Pancreas (tissue), 10 donors: ENCODE measurements at places on chromosomes 11 and 22. TPM values are rescaled to one million over a fixed set of nuclear protein-coding genes. Genes with fewer than 3 reads are reported as not detected.
A peak's percentile ranks its signal among the peaks of the same experiment; 100 is the strongest.

The TBX10 gene
- 0.24 TPM for total RNA-seq

The SLC17A6 gene
- total RNA-seq, result 0.16 TPM

The KRTAP5-10 gene
- total RNA-seq, result not detected

The SLC37A2 gene
- 0.73 TPM for total RNA-seq

The CARD18 gene
- total RNA-seq, result not detected

The MGAT3 gene
- 2.4 TPM for total RNA-seq

The NLRP10 gene
- total RNA-seq, result not detected

The SLC22A6 gene
- not detected for total RNA-seq

- DNase-seq, result no peak
Observed at GRCh38 chr22:35054064-35054463, 11.9 kb upstream of the ISX start.

DNA sequence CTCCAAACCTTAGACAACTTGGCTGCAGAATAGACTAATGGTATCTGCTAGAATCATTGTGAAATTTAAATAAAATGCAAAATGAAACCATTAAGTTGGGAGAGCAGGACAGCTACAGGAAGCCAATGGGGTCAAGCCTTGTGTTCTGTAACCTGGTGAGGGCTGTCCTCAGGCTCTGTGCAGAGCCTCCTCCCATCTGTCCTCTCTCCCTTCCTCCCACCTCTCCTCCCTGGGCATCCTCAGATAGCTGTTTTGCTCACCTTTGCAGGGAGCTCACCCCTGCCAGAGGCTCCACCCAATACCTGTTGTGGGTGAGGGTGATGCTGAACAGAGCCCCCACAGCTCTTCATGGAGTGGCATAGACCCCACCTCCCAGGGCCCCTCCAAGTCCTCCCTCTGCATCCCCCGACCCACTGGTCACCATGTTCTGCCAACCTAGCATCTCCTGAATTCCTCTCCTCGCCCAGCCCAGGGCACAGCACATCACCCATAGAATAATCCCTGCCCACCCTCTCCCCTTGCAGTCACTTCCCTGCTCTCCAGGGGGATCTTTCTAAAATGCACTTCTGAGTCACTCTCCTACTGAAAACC lies 100.3 kb downstream of the PDE2A start:
- DNase-seq, result no peak

- peak; percentile 18 for DNase-seq
Observed at GRCh38 chr11:945986-946385, 20.3 kb downstream of the AP2A2 start.

DNA sequence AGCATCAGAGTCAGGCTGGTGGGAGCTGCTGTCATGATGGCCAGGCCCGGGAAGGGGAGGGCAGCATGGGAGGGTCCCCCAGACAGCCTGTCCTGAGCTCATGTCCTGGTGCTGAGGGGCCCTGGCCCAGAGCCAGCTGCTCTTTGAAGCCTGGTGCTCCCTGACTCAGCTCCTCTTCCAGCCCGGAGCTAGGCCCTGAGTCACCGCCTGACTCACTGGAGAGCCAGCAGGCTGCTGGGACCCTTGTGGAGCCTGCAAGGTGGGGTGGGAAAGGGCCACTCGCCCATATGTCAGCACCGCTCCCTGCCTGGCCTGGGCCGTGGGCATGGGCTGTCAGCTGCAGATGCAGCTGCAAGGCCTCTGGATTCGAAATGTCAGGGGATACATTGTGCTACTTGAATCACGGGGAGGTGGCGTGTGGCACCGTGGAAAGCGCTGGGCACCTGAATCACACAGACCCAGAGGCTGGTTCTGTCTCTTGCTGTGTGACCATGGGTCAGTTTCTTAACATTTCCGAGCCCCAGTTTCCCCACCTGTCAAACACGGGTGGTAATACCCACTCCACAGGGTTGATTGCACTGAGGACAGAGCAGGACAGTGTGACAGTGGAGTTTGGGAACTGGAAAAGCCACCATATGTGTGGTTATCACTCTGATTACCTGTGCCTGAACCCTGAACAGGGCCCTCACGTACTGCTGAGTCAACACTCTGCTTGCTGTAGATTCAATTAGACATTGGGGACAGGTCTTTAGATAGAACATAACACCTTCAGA lies 4.4 kb downstream of the CACNA1I start:
- no peak for DNase-seq

GRCh38 chr11:115238791-115239190 lies 265.4 kb downstream of the CADM1 start:
- DNase-seq, result no peak

GRCh38 chr11:121645001-121645400 lies 192.2 kb upstream of the SORL1-AS1 start:
- DNase-seq, result no peak

- DNase-seq, result no peak
Observed at GRCh38 chr11:111331711-111332479, 33.5 kb downstream of the POU2AF3 start.

- DNase-seq, result no peak
Observed at GRCh38 chr22:43262990-43263644, 76.2 kb upstream of the TTLL12 start.

GRCh38 chr11:100010393-100010792 lies 676.7 kb upstream of the ARHGAP42 start:
- no peak for DNase-seq

- DNase-seq, result no peak
Observed at GRCh38 chr11:66150140-66150539, 80.1 kb downstream of the PACS1 start.
